ENCODE measurements at places on chromosomes 13 and 19.

DNA sequence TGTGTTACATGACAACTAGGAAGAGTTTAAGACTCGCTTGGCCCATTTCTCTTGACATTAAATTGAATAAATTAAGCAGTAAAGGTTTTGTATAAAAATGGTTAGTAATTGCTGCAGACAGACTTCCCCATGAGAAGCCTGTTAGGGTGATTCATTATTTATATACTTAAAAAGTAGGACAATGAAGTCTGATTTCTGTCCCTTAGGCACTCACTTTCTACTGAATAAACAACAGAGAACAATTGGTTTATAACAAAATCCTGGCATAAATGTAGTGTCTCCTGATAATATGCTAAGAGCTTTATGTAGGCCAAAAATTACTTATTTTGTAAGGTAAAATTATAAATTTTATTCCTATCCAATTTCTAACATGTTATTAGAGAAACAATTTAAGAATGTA is 2138.5 kb upstream of the PCDH20 start:
- no peak overlapping the region for H3K27ac ChIP-seq
- DNase-seq: no peak
- no peaks in the 10 kb centered on the region for H3K36me3 ChIP-seq

DNA sequence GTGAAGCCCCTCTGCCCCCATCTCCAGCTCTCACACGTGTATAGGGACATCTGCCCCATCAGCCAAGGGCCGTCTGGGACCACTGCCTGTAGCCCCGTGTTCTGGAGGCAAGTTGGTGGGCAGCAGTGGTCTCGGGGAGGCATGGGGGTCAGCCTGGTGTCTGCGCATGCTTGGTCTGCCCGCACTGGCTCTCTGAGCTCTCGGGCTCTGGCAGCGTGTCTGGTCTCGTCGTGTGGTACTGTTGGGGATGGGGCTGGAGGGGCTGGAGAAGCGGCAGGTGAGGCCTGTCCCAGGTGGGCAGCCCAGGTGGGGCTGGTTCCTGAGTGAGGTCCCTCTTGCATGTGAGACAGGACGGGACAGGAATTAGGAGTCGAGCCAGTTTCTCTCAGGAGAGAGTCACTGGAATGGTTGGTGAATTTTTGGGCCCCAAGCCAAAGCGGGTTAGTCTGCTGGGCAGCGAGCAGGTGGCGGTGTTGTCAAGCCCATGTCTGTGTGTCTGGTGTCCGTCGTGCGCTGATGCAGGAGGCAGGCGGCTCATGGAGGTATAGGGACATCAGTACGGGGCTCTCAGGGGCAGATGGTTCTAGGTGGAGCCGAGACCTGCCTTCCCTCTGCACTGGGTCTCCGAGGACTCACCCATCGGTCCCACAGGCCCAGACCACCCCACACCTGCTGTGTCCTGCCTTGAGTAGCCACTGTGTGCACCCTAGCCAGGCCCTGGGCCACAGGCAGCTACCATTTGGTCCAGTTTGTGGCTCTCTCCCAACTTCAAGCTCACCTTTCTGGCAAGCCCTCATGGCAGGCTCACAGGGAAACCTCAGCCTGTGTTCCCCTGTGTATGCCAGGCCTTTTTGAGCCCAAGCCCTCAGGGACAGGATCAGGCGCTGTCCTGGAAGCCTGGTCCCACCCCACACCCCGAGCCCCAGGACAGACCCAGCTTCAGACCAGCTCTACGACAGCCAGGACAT is 18.2 kb downstream of the COMP start:
- H3K36me3 ChIP-seq: no peaks in the 10 kb centered on the region
- DNase-seq: no peak
- H3K4me1 ChIP-seq: no peaks in the 10 kb centered on the region
- no peak overlapping the region for H3K27ac ChIP-seq

GRCh38 chr13:95485045-95485517 is 67.4 kb upstream of the CLDN10 start:
- no peaks in the 10 kb centered on the region for H3K4me1 ChIP-seq
- H3K27me3 ChIP-seq: peaks cover 6% of the 10 kb centered on the region
- no peaks in the 10 kb centered on the region for H3K36me3 ChIP-seq
- H3K27ac ChIP-seq: no peak overlapping the region
- H3K4me3 ChIP-seq: no peak overlapping the region

- no peak overlapping the region for H3K27ac ChIP-seq
- no peak overlapping the region for H3K4me3 ChIP-seq
- no peaks in the 10 kb centered on the region for H3K36me3 ChIP-seq
- H3K27me3 ChIP-seq: no peaks in the 10 kb centered on the region
- DNase-seq: no peak
These were observed 32.8 kb upstream of the NDUFS7 start for GRCh38 chr19:1350867-1351266.

GRCh38 chr19:47145639-47146486 is 15.2 kb downstream of the SAE1 start:
- H3K4me3 ChIP-seq: no peak overlapping the region
- peaks cover 41% of the 10 kb centered on the region for H3K36me3 ChIP-seq
- DNase-seq: no peak
- H3K4me1 ChIP-seq: peaks cover 28% of the 10 kb centered on the region
- H3K27me3 ChIP-seq: no peaks in the 10 kb centered on the region

- H3K4me1 ChIP-seq: peaks cover 21% of the 10 kb centered on the region
- H3K4me3 ChIP-seq: no peak overlapping the region
- H3K36me3 ChIP-seq: peaks cover 2% of the 10 kb centered on the region
- no peak for DNase-seq
These were observed 1.9 kb downstream of the BBC3 start for GRCh38 chr19:47228937-47229675.

- no peak for DNase-seq
- H3K27me3 ChIP-seq: peaks cover 3% of the 10 kb centered on the region
- H3K27ac ChIP-seq: no peak overlapping the region
- H3K4me1 ChIP-seq: no peaks in the 10 kb centered on the region
- no peaks in the 10 kb centered on the region for H3K36me3 ChIP-seq
These were observed 88.0 kb downstream of the SLC10A2 start for GRCh38 chr13:102978168-102978567.

DNA sequence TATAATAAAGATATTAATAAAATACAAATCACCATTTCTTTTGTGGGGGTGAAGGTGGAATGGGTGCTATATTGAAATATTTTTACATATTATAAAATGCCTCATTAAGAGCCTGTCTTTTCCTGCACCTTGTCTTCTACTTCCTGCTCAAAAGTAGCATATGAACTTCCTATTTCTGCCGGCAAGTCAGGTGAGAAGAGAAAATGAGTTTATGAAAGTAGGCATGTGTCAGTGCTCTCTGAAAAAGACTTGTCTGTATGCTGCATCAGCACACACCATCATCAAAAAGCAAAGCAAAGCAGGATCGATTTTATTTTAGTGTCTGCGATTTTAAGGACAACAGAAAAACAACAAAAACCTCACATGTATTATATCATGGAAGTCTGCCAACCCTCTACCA is 114.2 kb downstream of the RAP2A start:
- H3K36me3 ChIP-seq: no peaks in the 10 kb centered on the region
- peaks cover 2% of the 10 kb centered on the region for H3K27me3 ChIP-seq
- H3K4me3 ChIP-seq: no peak overlapping the region
- DNase-seq: no peak
- no peak overlapping the region for H3K27ac ChIP-seq

GRCh38 chr13:68257111-68257842 is 1027.1 kb upstream of the PCDH9 start:
- H3K27me3 ChIP-seq: no peaks in the 10 kb centered on the region
- no peak overlapping the region for H3K27ac ChIP-seq
- H3K4me3 ChIP-seq: no peak overlapping the region
- H3K4me1 ChIP-seq: peaks cover 6% of the 10 kb centered on the region
- no peak for DNase-seq

DNA sequence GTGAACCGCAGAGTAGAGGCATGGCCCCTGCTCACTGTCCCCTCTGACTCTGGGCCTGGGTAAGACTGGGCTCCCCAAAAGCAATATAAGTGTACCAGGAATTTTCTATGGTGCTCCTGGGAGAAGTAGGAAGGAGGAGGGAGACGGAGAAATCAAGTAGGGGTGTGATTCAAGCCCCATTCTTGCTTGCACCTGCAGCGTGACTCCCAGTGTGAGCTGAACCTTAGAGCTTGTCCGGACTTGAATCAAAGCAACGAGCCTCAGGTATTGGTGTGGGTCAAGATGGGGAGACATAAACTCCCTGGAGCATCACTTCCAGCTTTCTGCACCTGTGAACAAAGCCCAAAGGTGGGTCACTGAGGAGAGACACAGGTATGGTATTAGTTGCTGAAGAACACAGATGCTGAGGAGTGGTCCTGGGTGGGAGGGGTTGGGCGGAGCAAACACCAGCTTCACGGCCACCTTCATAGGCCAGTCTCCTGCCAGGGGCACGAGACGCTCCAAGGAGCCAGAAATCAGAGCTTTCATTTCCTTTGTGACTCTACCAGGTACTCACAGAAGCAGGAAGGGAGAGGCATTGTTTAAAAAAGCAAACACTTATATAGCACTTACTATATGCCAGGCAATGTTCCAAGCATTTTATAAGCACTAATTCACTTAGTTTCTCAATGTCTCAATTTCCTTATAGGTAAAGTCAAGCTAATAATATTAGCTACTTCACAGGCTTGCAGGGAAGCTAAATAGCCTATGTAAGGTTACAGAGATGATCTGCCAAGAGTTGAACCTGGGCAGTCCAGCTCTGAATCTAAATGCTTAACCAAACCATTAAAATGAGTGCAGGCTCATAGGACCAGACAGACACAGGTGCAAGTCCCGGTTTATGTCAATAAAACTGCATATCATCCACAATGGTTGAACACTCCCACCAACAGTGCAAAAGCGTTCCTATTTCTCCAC is 775.3 kb downstream of the UQCRFS1 start:
- H3K27ac ChIP-seq: peak overlapping the region; percentile 39
- peaks cover 9% of the 10 kb centered on the region for H3K27me3 ChIP-seq
- H3K4me1 ChIP-seq: no peaks in the 10 kb centered on the region
- peaks cover 10% of the 10 kb centered on the region for H3K36me3 ChIP-seq
- H3K4me3 ChIP-seq: no peak overlapping the region

DNA sequence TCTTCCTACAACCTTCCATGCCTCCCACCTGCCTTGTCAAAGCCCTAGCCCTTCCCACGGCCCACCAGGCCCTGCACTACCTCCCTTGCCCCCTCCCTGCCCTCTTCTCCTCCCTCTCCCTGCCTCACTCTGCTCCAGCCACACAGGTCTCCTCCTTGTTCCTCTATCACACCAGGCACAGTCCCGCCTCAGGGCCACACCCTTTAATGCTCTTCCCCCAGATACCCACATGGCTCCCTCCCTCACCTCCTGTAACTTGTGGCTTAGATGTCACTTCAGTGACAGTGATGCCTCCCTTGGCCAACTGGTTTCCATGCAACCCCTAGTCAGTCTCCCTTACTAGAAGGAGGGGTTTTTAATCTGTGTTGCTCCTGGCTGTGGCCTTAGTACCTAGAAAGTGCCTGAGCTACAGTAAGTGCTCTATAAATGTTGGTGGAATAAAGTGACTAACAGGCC is 1.3 kb downstream of the SIRT6 start:
- H3K27ac ChIP-seq: peak overlapping the region; percentile 79
- peak overlapping the region; percentile 63 for H3K4me3 ChIP-seq

GRCh38 chr19:18293642-18294466 is 12.4 kb upstream of the JUND start:
- no peaks in the 10 kb centered on the region for H3K27me3 ChIP-seq
- no peaks in the 10 kb centered on the region for H3K36me3 ChIP-seq
- peak overlapping the region; percentile 20 for H3K27ac ChIP-seq

- no peaks in the 10 kb centered on the region for H3K36me3 ChIP-seq
- DNase-seq: no peak
- no peaks in the 10 kb centered on the region for H3K27me3 ChIP-seq
- H3K27ac ChIP-seq: peak overlapping the region; percentile 11
These were observed 106.8 kb downstream of the TNFSF13B start for GRCh38 chr13:108376308-108376707.

- H3K27ac ChIP-seq: no peak overlapping the region
- no peak overlapping the region for H3K4me3 ChIP-seq
- H3K4me1 ChIP-seq: no peaks in the 10 kb centered on the region
- H3K27me3 ChIP-seq: no peaks in the 10 kb centered on the region
- DNase-seq: no peak
These were observed 63.7 kb downstream of the KL start for GRCh38 chr13:33079960-33080359.
